ENCODE measurements at places on chromosomes 5 and 9.

GRCh38 chr9:74555565-74555964, 58.4 kb downstream of the RORB start:
- H3K4me3 ChIP-seq, result no peak overlapping the region
- no peak overlapping the region for H3K27ac ChIP-seq
- DNase-seq, result no peak
- peaks cover 10% of the 10 kb centered on the region for H3K27me3 ChIP-seq
- no peaks in the 10 kb centered on the region for H3K36me3 ChIP-seq
- H3K4me1 ChIP-seq, result no peaks in the 10 kb centered on the region

- no peak for DNase-seq
- H3K27me3 ChIP-seq, result no peaks in the 10 kb centered on the region
- H3K4me1 ChIP-seq, result peaks cover 14% of the 10 kb centered on the region
Measured at GRCh38 chr9:86069206-86069869, 30.0 kb downstream of the GOLM1 start.

DNA sequence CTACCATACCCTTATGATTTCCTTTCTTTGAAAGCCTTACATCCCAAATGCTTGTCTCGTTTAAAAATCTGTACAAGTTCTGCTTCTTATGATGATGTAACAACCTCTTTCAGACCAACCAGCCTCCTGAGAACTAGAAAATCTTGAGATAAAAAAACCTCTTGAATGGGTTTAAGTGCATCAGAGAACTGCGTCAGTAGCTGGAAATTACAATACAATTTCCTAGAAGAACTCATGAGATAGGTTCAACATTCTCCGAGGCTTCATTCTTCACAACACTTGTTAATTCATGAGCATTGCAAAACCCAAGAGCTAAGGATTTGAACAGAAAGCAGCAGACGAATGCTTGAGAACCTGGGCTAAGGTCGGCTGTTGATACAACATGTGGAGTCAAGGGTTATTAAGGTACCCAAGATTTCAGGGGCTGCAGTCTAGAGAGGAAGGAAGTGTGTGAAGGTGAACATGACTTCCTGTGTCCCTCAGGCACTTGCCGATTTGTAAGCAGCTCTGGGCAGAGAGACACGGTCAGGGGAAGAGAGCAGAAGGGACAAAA, 286.0 kb downstream of the ICE1 start:
- no peak overlapping the region for H3K4me3 ChIP-seq
- H3K27ac ChIP-seq, result no peak overlapping the region
- no peak for DNase-seq
- peaks cover 25% of the 10 kb centered on the region for H3K4me1 ChIP-seq
- H3K36me3 ChIP-seq, result no peaks in the 10 kb centered on the region

- peaks cover 5% of the 10 kb centered on the region for H3K36me3 ChIP-seq
- no peak for DNase-seq
- no peaks in the 10 kb centered on the region for H3K27me3 ChIP-seq
Measured at GRCh38 chr5:1484730-1485578, 38.8 kb downstream of the LPCAT1 start.

DNA sequence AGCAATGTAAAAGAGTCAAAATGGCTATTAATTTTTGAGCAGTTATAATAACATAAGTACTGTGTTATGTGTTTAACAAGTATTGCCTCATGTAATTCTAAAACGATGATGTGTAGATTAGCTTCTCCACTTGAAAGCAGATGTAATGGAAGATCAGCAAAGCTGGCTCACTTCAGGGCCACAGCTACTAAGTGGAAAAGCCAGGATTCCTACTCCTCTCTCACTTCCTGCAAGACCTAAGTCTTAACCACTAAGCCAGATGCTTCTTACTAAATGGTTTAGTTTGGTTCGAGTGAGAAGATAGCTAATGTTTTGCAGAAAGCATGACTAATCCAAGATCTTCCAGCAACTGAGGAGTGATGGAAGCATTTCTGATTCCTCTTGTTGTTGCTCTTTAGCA, 15.7 kb upstream of the TNC start:
- H3K36me3 ChIP-seq, result no peaks in the 10 kb centered on the region
- H3K4me3 ChIP-seq, result no peak overlapping the region
- no peaks in the 10 kb centered on the region for H3K4me1 ChIP-seq
- no peak overlapping the region for H3K27ac ChIP-seq
- no peak for DNase-seq
- H3K27me3 ChIP-seq, result no peaks in the 10 kb centered on the region

GRCh38 chr5:54628050-54628449, 110.5 kb downstream of the SNX18 start:
- H3K4me3 ChIP-seq, result no peak overlapping the region
- H3K27ac ChIP-seq, result no peak overlapping the region
- peaks cover 16% of the 10 kb centered on the region for H3K27me3 ChIP-seq
- no peaks in the 10 kb centered on the region for H3K4me1 ChIP-seq

GRCh38 chr9:133147412-133148198, 16.1 kb downstream of the GBGT1 start:
- peak overlapping the region; percentile 98 for H3K27ac ChIP-seq
- H3K36me3 ChIP-seq, result no peaks in the 10 kb centered on the region
- peak overlapping the region; percentile 90 for H3K4me3 ChIP-seq
- H3K4me1 ChIP-seq, result peaks cover 40% of the 10 kb centered on the region
- no peak for DNase-seq

GRCh38 chr5:59543821-59544442, 349.6 kb downstream of the PDE4D start:
- peaks cover 2% of the 10 kb centered on the region for H3K36me3 ChIP-seq
- H3K27ac ChIP-seq, result peak overlapping the region; percentile 84
- no peak overlapping the region for H3K4me3 ChIP-seq
- no peaks in the 10 kb centered on the region for H3K27me3 ChIP-seq
- H3K4me1 ChIP-seq, result peaks cover 61% of the 10 kb centered on the region
- DNase-seq, result no peak

GRCh38 chr9:76166526-76166925, 227.7 kb downstream of the RFK start:
- no peak overlapping the region for H3K4me3 ChIP-seq
- no peaks in the 10 kb centered on the region for H3K36me3 ChIP-seq
- peaks cover 20% of the 10 kb centered on the region for H3K4me1 ChIP-seq
- H3K27me3 ChIP-seq, result no peaks in the 10 kb centered on the region
- H3K27ac ChIP-seq, result no peak overlapping the region

DNA sequence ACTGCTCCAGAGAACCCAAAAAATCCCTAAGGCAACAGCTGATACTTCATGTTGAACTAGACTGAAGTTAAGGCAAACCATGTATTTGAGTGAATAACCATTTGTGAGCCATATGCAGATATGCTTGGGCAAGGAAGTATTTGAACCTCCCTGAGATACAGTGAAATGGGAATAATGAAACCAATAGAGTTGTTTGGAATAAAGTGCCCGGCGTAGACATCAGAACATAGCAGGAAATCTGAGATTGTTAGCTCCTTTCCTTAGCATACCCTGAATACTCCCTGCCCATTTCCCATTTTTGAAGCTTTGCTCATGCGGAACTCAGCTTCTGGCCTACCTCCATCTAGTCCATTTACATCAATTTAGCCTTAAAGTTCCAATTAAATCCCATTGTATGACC, 611.9 kb downstream of the EFNA5 start:
- no peaks in the 10 kb centered on the region for H3K27me3 ChIP-seq
- peaks cover 12% of the 10 kb centered on the region for H3K4me1 ChIP-seq
- no peak for DNase-seq
- H3K4me3 ChIP-seq, result no peak overlapping the region
- H3K27ac ChIP-seq, result no peak overlapping the region
- H3K36me3 ChIP-seq, result no peaks in the 10 kb centered on the region

DNA sequence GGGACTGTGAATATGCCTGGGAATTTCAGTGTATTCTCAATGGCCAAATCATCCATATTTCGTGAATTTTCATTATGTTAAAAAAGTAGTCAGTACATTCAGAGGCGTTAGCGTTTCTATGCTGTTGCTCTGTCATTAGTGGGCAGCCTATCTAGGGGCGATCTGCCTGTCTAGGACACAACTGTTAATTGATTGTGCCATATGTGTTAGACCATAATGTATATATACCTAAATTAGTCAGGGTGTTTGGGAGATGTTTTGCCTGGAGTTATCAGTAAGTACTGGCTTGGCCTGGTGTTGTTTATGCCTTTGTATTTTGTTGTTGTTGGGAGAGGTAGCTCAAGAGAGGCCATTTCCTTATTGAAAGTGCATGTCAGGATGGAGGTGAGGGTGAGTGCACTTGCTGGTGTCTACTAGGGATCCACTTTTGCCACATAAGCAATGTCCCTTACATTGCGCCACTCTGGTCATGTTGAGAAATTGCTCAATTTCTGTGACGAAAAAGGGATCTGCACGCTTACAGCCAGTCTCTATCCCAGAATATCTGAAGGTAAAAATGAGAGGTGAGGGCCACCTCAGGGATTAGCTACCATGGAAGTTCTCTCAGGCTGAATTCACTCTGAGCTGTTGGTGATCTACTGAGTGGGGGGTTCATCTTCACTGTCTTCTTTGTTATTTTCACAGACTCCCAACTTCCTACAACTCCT, 123.3 kb downstream of the ST8SIA4 start:
- H3K4me1 ChIP-seq, result peaks cover 10% of the 10 kb centered on the region
- no peak for DNase-seq
- no peak overlapping the region for H3K4me3 ChIP-seq
- no peaks in the 10 kb centered on the region for H3K27me3 ChIP-seq
- H3K27ac ChIP-seq, result no peak overlapping the region

DNA sequence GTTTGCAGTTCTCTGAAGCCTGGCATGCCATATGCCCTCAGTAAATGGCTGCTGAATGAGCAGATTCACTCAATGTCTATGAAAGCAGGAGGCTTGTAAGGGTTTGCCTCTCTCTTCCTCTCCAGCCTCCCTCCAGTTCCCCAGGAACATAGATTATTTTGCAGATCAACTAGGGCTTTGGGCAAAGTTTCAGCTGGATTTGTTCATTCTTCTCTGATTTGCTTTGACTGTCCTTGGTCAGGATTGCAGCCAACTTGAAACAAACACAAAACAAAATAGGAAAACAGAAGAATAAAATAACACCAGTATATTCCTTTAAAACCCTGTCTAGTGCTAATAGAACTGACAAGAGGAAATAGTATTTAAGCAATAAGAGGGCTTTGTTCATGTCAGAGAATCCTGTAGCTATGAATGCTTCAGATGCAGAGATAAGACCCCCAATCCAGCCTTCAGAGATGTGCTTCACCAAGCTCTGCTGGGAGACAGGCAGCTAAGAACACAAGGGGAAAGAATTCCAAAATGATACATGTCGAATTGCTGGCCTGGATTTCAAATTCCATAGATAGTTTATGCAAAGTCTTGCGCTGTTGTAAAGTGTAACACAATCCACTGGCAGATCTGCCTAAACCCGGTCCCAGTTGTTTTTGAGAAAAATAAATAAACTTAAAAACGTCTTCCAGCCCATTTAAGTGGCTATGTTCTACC, 174.3 kb downstream of the PAPPA start:
- peaks cover 35% of the 10 kb centered on the region for H3K4me1 ChIP-seq
- H3K4me3 ChIP-seq, result no peak overlapping the region
- H3K36me3 ChIP-seq, result no peaks in the 10 kb centered on the region
- H3K27me3 ChIP-seq, result no peaks in the 10 kb centered on the region

DNA sequence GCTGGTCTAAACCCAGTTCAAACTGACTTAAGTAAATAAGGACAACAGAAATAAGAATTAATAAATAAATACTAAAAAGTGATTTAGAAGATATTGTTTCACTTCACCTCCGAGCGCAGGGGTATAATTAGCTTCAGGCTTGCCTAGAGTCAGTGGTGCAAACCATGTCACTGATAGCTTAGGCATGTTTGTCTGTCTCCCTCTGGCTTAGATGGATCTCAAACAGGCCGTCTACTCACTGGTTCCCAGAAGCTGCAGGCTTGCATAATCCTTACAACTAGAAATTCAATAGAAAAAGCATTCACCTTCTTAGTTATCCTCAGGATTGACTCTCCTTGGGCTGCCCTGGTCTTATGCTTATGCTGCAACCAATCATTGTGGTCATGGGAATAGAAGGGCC, 629.8 kb upstream of the WWC1 start:
- no peaks in the 10 kb centered on the region for H3K27me3 ChIP-seq
- H3K4me1 ChIP-seq, result peaks cover 49% of the 10 kb centered on the region
- no peak overlapping the region for H3K27ac ChIP-seq
- no peak for DNase-seq
- H3K36me3 ChIP-seq, result no peaks in the 10 kb centered on the region

- DNase-seq, result no peak
- H3K4me3 ChIP-seq, result no peak overlapping the region
- H3K4me1 ChIP-seq, result peaks cover 26% of the 10 kb centered on the region
- H3K27ac ChIP-seq, result no peak overlapping the region
- no peaks in the 10 kb centered on the region for H3K36me3 ChIP-seq
- no peaks in the 10 kb centered on the region for H3K27me3 ChIP-seq
Measured at GRCh38 chr5:133400120-133400519, 212.2 kb downstream of the FSTL4 start.

GRCh38 chr5:67431191-67431590, 234.6 kb upstream of the CD180 start:
- H3K4me3 ChIP-seq, result no peak overlapping the region
- no peak overlapping the region for H3K27ac ChIP-seq
- H3K27me3 ChIP-seq, result no peaks in the 10 kb centered on the region
- no peak for DNase-seq
- no peaks in the 10 kb centered on the region for H3K36me3 ChIP-seq
- H3K4me1 ChIP-seq, result peaks cover 3% of the 10 kb centered on the region

- no peak overlapping the region for H3K27ac ChIP-seq
- no peaks in the 10 kb centered on the region for H3K36me3 ChIP-seq
- H3K27me3 ChIP-seq, result no peaks in the 10 kb centered on the region
- no peak for DNase-seq
Measured at GRCh38 chr9:122642226-122642625, 15.2 kb downstream of the OR1B1 start.

DNA sequence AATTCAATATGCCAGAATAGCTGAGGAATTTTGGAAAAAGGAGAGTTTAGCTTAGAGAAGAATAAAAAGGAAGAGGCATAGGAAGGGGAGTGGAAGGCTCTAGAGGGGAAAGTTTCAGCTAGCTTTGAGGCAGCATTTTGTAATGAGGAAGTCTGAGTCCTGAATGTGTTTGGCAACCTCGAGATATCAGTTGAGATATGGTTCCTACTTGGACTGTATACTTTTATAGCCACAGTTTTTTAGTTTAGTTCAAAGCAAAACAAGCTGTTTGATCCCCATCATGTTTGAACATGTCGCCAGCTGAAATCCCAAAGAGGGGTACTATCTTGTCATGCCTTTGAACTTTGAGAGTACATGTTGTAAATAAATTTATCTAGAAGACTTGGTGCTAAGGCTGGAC, 559.0 kb upstream of the FTMT start:
- H3K4me3 ChIP-seq, result no peak overlapping the region
- H3K27me3 ChIP-seq, result no peaks in the 10 kb centered on the region
- DNase-seq, result no peak
- H3K27ac ChIP-seq, result no peak overlapping the region
- H3K36me3 ChIP-seq, result no peaks in the 10 kb centered on the region
- peaks cover 8% of the 10 kb centered on the region for H3K4me1 ChIP-seq

- no peak overlapping the region for H3K27ac ChIP-seq
- no peak for DNase-seq
- peaks cover 3% of the 10 kb centered on the region for H3K4me1 ChIP-seq
- H3K4me3 ChIP-seq, result no peak overlapping the region
- H3K36me3 ChIP-seq, result no peaks in the 10 kb centered on the region
Measured at GRCh38 chr5:116032991-116033390, 719 bp downstream of the ARL14EPL start.

DNA sequence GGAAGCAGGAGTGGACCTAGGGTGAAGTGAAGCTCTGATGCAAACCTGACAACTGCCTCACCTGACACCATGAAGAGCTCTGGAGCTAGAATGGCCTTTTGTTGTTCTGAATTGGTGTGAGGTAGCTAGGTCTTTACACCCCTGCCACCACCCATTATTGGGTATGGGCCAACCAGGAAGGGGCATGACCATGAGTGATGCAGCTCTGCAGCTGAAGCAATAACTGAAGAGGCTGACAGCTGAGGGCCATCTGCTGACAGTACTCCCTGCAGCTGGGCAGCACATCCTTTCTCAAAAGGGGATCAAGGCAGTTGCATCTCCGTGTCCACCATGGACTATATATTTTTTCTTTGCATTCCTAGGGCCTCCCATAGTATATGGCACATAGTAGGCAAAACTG, 87.0 kb upstream of the TLE1 start:
- no peaks in the 10 kb centered on the region for H3K36me3 ChIP-seq
- peaks cover 11% of the 10 kb centered on the region for H3K4me1 ChIP-seq
- DNase-seq, result no peak
- H3K4me3 ChIP-seq, result no peak overlapping the region

Measured in mesothelial cell of epicardium (in vitro differentiated cells).